ENCODE measurements at places on chromosomes 3 and 15.

DNA sequence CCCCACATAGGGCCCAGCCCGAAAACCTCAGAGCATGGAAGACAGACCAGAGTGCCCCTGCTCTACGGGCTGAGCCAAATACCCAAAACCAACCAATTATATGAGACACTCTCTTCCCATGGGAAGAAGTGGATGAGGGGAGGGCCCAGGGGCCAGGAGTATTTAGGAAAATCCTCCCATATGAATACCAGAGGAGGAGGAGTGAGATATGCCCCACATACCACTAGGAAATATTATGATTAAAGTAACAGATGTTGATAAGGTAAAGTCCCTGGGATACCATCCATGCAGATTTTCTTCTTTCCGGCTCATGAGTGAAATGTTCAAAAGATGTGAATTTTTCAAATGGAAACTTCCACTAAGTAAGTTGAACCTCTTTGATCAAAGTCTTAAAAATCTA, 50.4 kb downstream of the MESD start:
- DNase-seq, result no peak

GRCh38 chr15:85658816-85659215, 135.9 kb downstream of the KLHL25 start:
- no peak for DNase-seq

DNA sequence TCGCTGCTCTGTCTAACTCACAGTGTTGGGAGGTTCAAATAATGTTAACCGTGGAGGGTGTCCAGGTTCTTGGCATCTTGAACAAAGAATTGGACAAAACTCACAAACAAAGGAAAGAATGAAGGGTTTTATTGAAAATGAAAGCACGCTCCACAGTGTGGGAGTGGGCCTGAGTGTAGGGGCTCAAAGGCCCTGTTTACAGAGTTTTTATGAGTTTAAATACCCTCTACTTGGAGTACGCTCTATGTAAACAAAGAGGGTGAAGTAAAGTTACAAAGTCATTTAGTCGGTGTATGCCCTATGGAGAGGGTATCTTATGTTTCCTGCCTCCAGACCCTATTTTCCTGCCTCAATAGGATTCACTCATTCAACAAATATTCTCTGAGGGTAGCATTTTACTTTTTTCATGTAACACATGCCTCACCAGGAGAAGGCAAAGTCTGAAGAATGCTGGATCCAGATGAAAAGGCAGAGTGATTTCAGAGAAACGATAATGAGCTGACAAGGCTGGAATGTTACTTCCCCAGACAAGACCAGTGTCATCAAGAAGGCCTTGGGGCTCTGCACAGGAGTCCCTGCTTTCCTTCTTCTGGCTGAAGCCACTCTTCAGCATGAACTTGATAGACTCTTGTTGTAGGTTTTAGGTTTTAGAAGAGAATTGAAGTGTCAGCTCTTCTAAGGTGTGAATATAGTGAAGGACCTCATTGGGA, 163.6 kb downstream of the FAM43A start:
- DNase-seq, result no peak

- DNase-seq, result no peak
Measured at GRCh38 chr3:43326891-43327581, 40.7 kb downstream of the SNRK start.

- DNase-seq, result no peak
Measured at GRCh38 chr15:98529205-98530145, 118.9 kb upstream of the IGF1R start.

All from right hindlimb (tissue), 1 donor.